H4 (cell line): ENCODE measurements at places on chromosomes 2 and 18.

- no peak for DNase-seq
These were observed 70.3 kb downstream of the CHST9 start for GRCh38 chr18:27114842-27115241.

GRCh38 chr2:43459446-43460173 lies 136.2 kb downstream of the THADA start:
- DNase-seq, result no peak

- DNase-seq, result peak; percentile 7
These were observed 291.3 kb upstream of the TANK start for GRCh38 chr2:160868891-160869290.

DNA sequence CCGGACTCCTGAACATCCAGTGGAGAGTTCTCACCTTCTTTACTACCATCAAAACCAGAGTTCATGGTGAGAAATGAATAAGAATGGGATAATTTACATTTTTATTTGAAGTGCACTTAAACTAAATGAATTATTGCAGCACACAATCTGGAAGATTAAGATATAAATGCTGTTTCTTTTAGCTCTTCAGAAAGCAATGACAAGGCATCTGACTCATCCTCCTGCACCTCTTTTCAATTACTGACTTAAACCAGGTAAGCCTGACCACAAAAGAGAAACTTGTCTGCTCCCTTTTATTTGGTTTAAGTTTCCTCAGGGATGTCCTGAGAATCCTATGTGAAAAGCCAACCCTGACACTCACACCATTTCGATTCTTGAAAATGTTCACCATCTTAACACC lies 720 bp upstream of the DSC2 start:
- no peak for DNase-seq

DNA sequence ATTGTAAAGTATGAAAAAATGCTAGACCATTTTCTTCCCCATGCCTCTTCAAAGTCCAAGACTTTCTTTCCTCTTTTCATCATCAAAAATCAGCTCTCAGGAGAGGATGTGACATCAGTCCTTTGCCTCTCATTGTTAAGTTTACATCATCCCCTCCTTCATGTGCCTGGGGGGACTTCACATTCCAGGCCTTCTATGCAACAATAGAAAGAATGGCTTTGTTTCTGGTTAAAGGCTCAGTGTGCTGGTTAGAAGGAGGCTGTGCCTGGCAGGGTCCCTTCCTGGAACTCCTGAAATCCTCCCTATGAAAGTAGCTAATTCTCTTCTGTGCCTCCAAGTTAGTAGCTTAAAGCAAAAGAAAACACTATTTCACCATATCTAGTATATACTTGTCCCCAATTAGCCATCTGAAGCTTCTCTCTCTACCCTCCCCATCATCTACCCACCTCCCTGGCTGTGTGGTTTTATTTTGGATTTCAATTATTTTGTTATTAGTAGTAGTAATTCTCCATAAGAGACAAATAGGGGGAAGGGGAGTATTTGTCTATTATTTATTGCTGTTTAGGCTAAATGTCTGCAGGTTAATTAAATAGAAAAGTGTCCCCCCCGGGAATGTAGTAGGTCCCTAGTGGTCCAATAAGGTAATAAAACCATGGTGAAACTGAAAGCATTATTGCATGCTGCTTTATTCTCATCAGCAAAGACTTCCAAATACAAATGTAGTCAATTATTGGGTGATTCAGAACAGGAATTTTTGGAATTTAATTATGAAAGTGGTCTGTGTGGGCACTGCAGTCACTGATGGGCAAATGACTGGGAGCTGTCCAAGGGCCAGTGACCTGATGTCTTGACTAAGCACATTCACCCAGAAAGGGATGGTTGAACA lies 69.0 kb downstream of the CPO start:
- no peak for DNase-seq

DNA sequence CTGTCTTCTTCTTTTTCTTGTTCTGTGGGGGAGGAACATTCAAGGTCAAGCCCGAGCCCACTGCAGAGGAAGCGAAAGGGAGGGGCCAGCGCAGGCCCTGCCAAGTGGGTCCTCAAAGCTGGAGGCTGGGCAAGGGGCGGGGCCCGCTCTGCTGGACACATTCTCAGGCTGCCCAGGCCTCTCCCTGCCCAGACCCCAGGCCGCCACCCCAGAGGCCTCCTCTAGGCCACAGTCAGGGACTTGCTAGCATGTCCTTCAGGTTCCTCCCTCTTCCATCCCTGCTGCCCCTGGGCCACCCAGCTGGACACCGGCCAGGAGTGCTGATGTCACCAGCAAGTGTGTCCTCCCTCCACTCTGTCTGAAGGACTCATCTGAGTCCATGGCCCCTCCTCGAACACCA lies 44.1 kb downstream of the KIF1A start:
- no peak for DNase-seq

GRCh38 chr18:69840445-69840844 lies 107.2 kb downstream of the CD226 start:
- DNase-seq, result no peak

DNA sequence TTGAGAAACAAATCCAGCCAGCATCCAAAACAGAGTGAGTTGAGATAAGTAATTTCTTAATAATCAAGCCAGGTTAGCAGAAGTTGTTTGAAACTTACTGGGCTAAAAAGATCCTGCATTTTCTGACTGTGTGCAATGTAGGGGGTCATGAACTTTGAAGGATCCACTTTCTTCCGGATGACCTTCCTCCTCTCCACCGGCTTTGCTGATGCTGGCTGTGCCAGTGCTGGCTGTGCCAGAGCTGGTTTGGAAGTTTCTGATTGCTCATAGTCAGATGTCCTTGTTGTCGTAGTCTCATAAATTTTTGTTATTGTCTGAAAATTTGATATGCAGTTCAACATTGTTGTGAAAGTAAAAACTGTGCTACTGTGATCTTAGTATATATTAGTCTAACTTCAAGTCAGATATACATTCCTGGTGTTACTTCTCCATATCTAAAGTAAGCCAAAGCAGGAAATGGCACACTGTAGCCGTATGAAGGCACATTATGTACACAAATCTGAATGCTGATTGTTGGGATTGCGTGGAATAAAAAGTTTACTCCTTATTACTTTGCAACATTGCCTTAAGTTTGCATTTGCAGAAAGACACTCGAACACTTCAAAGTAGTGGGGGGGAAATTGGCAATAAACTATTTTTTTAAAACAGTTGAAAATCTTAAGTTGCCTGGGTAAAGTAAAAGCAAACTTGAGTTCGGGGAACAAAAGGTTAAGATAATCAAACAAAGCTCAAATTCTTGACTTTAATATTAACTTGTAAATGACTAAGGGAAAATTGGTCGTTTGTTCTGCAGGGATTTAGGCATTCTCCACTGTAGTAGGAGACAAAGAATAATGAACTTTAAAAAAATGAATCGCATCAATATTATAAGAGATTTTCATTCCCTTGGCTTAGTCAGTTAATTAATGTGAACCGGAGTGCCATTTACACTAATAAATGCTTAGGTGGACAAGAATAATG lies 6.4 kb downstream of the NEB start:
- no peak for DNase-seq

GRCh38 chr18:36461551-36461987 lies 164.1 kb downstream of the FHOD3 start:
- DNase-seq, result no peak

DNA sequence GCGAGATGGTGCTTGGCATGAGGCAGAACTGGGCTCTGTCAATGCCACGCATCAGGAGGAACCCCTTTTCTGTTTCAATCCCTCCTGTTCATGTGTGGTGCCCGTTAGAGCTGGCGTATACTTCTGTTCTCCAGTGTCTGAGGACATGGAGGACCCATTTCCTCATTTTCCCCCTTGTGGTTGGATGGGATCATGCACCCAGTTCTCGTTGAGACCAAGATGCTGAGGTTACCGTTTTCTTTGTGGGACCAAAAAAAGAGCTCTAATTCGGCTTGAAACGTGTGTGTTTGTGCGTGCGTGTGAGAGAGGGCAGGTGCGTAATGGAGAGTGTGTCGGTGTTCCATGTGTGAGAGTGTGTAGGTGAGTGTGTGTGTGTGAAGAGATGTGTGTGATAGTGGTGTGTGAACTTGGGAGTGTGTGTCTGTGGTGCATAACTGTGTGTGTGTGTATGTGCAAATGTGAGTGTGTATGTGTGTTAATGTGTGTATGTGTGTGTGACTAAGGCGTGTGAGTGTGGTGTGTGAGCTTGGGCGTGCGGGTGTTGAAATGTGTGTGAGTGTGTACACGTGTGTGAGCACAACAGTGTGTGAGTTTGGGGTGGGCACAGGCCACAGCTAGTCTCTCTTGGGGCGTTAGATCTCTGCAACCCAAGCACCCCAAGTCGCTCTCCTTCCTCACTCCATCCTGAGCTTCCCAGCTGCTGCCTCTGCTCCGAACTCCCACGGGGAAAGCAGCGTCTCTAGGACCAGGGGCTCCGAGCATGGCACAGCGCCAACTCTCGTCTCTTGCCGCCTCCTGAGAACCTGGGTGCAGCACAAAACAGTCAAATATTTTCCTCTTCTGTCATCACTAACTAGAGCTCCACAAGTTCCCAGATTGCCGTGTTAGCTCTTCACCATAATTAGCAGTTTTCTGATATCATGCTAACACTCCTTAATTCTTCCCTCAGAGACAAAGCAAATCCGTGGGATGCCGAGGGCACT lies 75.8 kb downstream of the LONRF2 start:
- no peak for DNase-seq

DNA sequence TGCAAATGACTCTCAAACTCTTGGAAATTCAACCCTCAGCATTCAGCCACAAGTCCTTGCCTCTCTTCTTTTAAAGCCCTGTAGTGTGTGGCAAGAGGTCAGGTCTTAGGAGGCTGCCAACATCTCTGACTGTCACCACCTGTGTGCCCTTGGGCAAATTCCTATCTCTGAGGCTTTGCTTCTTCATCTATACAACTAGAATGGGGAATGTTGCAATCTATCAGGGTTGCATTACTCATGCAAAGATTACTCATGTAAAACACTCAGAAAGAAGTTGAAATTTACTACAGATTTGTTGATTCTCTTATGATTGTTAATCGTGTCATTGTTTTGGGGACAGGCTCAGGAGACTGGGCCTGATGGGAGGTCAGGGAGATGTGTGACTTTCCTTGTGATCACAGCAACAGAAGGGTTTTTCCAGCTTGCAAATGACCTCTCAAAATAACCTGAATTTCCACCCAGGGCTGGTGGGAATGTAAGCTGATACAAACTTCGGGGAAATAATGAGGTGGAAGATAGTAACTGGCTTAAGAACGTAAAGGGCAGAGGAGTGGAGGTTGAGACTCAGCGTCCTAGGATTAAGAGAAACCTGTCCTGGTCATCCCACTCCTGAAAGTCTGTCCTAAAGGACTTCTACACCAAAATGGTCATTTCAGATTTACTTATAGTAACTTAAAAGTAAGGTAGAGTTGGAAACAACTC lies 32.1 kb upstream of the SIGLEC15 start:
- peak; percentile 83 for DNase-seq

GRCh38 chr2:155250800-155251199 lies 552.3 kb downstream of the KCNJ3 start:
- peak; percentile 21 for DNase-seq

DNA sequence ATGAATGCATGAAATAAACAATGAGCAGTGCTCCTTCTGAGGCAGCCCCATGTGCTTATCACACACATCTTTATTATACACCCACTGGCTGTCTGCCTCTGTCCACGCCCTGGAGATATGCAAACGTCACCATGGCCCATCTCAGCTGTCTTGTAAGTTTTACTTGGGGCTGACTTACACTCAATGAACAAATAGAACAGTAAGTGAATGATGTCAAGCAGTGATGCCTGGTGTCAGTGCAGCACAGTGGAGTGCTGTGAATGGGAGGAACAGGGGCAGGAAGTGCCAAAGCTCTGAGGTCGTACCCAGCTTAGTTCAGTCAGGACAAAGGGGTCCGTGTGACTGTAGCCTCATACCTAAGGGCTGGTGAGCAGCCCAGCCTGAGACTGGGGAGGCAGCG lies 659.5 kb upstream of the HS6ST1 start:
- DNase-seq, result no peak

DNA sequence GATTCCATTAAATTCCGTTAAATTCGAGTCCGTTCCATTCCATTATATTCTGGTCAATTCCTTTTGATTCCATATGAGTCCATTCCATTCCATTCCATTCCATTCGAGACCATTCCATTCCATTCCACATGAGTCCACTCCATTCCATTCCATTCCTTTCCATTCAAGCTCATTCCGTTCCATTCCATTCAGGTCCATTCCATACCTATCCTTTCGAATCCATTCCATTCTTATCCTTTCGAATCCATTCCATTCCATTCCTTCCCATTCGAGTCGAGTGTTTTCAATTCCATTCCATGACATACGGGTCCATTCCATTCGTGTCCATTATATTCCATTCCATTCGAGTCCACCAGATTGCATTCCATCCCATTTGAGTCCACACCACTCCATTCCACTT lies 1127.4 kb downstream of the RPIA start:
- DNase-seq, result no peak

DNA sequence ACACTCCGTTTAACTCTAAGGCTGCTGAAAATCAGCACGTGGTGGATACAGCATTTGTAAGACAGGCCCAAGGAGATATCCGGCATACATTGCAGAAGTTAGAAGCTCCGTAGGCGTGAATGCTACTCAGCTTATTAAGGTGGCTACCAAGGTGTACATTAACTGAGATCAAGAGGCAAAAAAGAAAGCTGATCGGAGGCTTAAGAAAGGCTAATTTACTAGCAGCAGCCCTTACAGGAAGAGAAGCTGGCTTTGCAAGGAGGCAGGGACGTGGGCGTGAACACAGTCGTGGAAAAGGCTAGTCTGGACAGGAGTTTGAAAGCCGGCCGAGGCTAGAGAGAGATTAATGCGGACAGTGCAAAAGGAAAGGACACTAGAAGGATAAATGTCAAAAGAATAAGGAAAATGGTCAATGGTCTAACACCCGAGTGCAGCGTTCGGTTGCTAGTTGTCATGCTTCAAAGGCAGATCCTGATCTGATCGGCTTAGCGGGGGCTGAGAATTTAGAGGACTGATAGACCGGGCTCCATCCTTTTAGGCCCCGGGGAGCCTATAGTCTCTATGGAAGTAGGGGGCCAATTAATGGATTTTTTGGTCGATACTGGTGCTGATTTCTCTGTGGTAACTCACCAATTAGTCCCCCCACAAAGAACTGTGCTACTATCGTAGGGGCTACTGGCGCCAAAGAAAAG lies 45.6 kb upstream of the SELENOI start:
- no peak for DNase-seq

GRCh38 chr2:219254590-219255201 lies 978 bp upstream of the TUBA4A start:
- DNase-seq, result no peak

- no peak for DNase-seq
These were observed 70.2 kb upstream of the RAPH1 start for GRCh38 chr2:203605302-203605701.

DNA sequence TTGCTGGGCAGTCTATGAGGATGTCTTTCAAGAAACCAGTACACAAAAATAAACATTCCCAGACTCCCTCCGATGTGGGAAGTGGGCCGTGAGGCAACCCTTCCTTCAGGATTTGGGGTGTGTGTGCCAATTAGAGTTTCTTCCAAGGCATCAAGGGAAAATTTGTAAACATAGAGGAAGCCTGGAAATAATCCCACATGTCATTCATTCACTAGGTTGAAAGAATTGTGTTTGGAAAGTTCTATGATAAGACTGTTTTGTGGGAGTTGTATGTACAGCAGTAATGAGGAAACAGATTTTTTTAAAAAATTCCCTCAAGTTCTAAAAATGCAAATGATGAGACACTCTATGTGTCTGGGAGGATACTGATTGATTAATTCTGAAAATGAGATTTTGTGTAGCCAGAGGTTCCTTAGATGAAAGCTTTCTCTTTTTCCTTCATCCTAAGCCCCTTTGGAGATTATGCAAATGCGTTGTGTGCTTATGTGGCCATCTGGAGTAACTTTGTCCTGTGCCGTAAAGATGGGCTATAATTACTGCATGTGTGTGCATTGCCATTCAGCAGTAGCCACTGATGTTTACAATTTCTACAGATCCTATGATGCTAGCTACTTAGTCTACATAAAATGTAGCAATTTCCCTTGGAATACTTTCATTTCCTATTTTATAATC lies 107.8 kb upstream of the TPO start:
- DNase-seq, result no peak
